ENCODE measurements at places on chromosomes 1 and 21.
A peak's percentile ranks its signal among the peaks of the same experiment; 100 is the strongest.

DNA sequence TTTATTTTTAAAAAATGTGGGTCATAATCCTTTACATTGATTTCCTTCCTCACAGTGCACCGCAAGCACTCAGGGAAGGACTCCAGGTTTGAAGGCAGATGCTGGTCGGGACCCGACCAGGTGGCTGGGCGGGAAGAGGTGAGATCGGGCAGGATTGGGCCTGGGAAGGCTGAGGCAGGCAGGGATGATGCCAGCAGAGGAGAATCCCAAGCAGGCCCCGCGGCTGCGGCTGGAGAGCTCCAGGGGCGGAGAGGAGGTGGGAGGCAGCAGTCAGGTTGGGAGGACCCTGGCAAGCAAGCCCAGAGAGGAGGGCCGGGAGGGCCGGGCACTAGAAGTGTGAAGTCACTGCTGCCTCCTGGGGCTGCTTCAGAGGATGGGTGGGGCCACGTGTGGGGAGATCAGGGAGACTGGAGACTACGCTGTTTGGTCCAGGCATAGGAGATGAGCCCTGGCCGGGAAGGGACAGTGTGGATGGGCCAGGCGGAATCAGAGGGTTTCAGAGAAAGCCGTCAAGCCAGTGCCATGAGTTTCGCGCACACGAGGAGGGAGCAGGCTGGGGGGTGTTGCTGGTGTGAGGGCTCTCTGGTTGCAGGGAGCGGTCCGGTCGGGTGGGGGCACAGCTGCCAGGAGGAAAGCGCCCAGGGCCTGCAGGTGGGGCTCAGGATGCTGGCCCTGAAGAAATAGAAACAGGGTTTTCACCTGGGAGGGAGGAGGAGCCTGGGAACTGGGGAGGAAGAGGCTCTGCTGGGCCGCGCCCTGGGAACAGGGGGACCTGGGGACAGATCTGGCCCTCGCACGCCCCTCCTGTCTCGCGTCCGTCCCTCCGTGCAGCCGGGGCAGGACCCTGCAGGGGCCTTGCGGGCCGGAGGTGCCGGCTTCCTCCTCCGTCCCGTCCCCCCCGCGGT is 888 bp upstream of the COL18A1 start:
- DNase-seq, result no peak

GRCh38 chr1:209815490-209815889 is 9.5 kb upstream of the IRF6 start:
- no peak for DNase-seq

DNA sequence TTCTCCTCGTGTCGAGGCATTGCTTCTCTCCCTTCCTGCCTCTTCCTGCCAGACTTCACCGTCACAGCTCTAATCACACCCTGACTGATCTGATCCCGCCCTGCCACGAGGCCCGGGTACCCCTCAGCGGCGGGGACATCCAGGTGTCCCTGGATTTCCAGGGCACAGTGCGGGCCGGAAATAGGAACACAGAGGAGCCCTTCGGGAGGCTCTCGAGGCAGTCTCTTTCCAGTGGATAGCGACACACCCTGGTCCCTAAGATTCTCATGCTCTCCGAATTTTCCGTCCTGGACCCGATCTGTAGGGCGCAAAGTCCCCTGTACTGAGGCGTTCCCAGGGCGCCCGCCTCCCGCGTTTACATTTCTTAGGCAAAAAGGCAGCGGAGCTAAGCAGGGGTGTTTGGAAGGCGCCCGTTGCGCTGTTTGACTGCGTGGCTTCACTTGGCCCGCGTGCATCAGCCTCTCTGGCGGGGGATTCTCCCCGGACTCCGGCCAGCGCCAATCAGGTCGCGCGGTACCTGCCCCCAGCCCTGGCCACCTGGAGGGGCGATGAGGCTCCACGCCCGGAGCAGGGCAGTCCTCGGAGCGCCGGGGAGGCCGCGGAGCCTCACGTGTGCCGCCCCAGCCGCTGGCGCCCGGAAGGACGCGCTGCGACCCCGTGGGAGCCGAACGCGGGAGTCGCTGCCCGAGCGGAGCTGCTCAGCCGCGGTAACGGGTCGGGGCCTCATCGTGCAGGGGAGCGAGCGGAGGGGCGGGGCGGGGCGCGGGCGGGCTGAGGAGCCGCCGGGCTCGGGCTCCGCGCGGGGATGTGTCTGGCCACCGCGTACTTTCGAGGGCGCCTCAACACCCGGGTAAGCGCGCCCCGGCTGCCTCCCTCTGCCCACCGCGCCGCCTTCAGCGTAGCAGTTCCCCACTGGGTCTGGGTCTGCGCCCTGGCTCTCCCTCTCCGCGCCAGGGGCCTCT is at the start of gene FAM163A:
Gene FAM163A (plus strand): TSS at position 575 of the 962 bp plus-strand sequence. CDS start 69,807 bp downstream, outside the sequence.
- no peak for DNase-seq

GRCh38 chr1:33634806-33635205 is 162.4 kb downstream of the ZSCAN20 start:
- peak; percentile 11 for DNase-seq

DNA sequence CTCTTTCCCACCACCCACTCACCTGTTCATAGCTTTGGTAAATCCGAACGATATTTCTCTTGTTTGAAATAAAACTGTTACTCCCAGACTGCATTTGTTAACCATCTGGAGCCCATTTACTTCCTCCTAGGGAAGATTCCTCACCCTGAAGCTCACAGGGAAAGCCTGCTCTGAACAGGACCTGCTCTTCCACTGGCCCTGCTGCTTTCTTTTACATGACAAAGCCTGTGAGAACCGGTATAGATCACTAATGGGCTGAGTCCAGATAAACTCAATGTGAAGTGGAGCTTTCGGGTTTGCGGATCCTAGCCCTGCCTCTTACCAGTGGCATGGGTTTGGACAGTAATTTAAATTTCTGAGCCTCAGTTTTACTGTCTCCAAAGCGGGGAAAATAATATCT is 45.2 kb downstream of the FAM163A start:
- DNase-seq, result no peak

- DNase-seq, result no peak
Measured at GRCh38 chr1:64282351-64282750, 78.9 kb downstream of the UBE2U start.

DNA sequence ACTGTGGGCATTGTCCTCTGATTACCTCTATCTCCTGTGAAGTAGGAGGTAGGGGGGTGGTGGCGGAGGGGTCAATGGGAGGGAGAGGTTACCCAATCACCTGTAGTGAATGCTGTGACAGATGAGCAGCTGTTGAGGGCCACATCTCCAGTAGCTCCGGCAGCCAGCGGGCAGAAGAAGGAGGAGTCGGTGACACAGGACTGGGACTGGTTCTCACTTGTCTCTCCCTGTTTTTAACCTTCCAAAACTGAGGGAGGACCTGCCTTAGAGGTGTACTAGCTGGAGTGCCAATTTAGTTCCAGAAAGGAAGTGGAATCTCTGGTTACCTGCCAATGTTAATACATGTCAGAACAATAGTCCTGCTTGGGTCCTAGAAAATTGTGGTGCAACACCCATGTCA is 56.2 kb upstream of the ENAH start:
- DNase-seq, result no peak

GRCh38 chr1:210709701-210710100 is 381.0 kb downstream of the HHAT start:
- DNase-seq, result no peak

DNA sequence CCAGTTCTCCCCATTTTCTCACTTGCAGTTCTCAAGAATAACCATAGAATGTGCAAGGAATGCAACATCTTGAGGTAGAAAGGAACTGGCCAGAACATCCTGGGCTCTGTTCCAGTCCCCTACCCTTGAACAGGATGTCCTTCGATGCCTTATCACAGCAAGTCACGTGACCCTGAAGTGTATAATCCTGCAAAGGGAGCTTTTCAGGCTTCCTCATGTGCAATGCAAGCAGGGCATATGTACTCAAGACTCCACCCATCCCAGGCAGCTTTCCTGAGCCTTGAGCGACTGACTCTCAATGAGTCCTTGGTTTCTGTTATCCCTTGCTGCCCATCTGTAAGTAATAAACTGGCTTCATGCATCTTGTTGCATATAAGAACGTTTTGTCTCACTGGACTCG is 311.0 kb downstream of the MRPL39 start:
- DNase-seq, result no peak

DNA sequence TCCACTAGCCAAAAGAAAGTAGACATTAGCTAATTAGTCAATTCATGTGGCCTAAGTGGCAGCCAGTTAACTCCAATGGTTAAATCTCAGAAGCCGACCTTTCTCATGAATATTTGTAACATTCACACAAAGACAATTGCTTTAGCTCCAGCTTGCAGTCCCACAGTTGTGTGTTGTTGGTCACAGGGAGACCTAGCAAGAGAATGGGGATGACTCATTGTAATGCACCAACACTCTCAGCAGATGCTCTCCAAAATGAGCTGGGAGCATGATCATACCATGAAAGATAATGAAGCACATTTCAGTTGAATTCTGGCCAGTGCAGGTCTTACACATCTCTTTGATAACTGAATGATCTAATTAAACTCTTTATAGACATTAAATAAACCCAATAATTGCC is 160.4 kb downstream of the HLX start:
- no peak for DNase-seq

DNA sequence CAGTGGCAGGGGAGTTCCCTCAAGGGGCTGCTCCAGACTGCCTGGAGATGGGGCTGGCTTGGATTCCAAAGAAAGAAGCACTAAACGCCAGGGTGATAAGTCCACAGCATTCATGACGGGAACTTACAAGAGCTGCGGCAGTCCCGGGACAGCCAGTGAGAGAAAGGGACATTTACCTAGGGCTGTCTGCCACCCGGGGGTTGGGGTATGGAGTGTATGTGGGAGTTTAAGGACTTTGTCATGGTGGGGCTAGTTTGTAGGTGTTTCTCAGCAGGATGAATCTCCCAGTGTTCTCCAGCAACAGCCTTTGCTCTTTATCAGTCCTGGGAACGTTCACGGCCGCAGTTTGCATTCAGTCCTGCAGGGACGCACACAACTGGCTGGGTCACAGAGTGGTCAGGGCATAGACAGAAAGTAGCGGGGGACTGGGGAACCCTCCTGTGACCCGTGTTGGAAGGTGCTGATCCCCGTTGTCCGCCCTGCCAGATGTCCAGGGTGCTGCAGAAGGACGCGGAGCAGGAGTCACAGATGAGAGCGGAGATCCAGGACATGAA is 41.4 kb upstream of the HMGN1 start:
- no peak for DNase-seq

GRCh38 chr1:200872446-200873115 is at the start of gene GPR25:
GPR25 (plus strand) TSS chr1:200872981; CDS start chr1:200873038, 57 bp downstream.
- DNase-seq, result no peak

- DNase-seq, result no peak
Measured at GRCh38 chr1:185535621-185536020, 198.6 kb upstream of the HMCN1 start.

- no peak for DNase-seq
Measured at GRCh38 chr1:223739366-223740037, 27.2 kb downstream of the CAPN2 start.

DNA sequence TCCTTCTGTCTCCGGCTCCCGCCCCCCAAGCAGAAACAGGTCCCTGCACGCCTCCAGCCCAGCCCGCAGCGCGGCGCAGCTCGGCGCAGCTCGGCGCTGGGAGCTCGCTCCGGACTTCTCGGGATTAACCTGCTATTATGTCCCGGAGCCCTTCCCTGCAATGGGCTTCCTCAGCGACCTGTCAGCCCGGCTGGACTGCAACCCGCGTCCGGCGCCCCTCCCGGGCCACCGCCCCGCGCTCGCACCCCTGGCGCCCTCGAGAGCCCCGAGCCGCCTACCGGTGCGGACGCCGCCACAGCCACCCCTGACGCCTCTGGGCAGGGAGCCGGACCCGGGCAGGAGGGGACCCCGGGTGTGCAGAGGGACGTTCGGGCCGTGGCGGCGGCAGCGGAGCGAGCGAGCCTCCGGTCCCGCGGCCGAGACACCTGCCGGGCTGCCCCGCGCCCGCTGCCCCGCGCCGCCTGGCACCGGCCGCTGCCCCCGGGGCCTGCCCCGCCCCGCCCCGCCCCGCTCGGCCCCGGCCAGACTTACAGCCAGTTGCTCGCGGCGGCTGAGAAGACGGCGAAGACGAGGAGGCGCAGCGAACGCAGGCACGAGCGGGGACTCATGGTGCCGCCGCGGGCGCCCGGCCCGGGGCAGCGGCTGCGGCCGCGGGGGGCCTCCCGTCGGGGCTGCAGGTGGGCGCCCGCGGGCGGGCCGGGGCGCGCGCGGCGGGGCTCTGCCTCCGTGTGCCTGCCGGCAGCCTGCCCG is 407 bp downstream of the WNT4 start:
- DNase-seq, result no peak

GRCh38 chr21:41614511-41614910 is 106.6 kb upstream of the TMPRSS2 start:
- no peak for DNase-seq

DNA sequence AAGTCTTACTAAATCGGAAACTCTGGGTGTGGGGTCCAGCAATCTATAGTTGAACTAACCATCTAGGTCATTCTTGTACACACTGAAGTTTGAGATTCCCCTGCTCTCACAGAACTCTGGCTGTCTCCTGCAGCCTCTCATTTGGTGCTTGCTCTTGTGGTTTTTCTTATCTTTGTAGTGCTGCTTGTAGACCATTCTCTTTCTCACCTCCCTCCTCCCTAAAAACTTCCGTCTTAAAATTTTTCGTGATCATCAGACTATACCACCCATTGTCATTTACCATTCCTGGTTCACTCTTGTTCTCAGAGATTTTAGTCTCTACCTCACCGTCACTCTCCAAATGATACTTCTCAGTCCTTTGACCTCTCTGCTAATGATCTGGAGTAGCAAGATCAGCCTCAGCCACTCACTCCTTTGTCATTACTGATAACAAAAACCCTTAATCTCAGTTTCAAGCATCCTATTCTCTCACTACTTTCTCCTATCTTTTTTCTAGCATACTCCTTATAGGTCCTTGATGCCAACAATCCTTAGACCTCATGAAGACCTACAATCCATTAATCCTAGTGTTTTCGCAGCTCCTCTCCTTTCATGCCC is 13.0 kb upstream of the EPHX4 start:
- DNase-seq, result no peak

DNA sequence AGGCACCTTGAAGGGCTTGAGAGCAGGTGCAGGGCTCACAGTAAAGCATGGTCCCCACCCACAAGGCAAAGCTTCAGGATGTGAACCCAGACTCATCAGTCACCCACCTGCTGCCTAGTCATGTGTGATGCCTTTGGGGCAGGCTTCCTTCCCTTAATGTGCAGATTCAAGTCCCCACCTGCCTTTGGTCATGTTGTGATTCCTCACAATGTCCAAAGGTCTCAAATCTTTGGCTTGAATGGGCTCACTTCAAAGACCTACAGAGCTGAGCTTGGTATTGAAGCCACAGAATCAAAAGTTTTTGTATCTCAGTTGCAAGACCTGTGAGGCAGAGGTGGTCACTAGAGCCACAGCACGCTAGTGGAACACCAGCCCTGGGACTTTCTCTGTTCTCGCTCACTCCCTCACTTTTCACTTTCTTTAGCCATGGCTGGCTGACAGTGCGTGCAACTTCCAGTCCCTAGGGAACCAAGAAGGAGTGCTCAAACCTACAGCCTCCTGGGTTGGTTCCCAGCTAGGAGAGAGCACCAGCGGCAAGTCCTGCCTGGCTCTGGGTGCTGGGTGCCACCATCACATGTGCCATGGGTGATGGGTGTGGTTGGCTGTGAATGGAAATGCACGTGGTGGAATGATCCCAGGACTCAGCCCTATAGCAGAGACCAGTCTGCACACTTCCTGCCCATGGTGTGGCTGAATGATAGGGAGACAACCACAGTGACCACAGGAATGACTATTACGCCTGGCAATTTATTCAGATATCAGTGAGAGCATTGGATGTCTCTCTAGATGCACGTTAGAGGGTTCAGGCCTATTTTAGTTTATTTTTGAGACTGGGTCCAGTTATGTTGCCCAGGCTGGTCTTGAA is 26.4 kb upstream of the CLIC6 start:
- DNase-seq, result no peak

- DNase-seq, result no peak
Measured at GRCh38 chr1:244012202-244012601, 38.9 kb upstream of the ZBTB18 start.

- no peak for DNase-seq
Measured at GRCh38 chr1:27435566-27436203, 43.3 kb downstream of the GPR3 start.

- no peak for DNase-seq
Measured at GRCh38 chr1:214319938-214320337, 39.0 kb downstream of the SMYD2 start.

All from T-helper 2 cell (primary cell).